ENCODE measurements at places on chromosomes 16 and 17. TPM values are rescaled to one million over a fixed set of nuclear protein-coding genes. Genes with fewer than 3 reads are reported as not detected.

DNA sequence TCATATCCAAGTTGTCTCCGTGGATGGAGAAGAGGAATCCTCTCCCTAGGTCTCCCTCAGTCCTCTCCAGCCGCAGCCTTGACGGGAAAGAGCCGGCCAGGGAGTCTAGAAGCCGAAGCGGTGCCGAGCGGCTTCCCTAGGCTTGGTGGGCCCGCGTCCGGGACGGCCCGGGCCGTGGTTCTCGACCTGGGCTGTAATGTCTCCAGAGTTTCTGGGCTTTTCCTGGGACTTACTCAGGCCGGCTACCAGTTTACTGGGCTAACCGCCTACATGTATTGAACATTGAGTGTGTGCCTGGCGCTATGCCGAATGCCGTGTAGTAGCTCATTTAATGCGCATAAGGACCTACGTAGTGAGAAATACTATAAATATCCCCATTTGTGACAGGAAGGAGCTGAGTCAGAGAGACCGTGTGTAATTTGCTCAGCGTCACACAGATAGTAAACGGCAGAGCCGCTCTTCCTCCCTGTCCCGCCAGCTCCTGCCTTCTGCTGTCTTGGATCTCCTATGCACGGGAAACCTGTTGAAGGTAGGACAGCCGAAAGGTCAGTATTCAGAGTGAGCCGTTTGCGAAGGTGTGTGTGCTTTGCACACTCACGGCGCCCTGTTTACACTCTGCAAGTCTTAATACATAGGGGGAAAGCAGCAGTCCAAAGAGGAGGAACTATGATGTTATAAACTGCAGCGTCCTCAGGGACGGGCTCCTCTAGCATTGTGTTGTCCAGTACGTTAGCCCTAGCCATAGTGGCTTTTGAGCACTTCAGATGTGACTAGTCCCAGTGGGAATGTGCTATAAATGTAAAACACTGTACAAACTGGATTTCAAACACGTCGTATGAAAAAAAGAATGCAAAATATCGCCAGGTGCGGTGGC, 723 bp upstream of the SPAG5 start:
- DNase-seq: peak; percentile 68

DNA sequence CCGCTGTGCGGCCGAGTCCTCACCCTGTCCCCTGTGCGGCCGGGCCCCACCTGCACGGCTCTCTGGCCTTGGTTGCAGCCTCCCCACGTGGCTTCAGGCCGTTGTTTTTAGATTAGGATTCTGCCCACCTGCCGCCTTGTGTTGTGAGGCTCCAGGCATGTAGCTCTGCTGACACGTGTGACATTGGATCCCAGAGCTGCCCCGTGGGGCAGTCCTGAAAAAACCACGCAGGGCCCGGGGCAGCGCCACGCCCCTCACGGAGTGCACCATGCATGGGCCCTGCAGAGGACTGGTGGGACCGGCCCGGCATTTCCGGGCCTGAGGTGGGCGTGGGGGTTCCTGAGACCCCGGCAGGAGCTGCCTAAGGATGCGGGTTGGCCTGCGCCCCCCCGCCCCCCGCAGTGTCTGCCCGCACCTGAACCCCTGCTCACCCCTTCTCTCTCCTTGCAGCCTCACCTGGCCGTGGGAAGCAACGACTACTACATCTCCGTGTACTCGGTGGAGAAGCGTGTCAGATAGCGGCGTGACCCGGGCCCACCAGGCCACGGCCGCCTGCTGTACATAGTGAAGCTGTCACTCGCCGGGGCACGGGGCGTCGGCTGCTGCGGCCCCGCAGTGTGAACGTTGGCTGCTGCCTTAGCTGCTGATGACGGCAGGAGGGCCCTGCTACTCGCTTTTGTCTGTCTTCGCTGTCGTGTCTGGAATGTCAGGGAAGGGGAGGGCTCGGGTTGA, 27.7 kb upstream of the CHMP6 start:
- peak; percentile 65 for DNase-seq

DNA sequence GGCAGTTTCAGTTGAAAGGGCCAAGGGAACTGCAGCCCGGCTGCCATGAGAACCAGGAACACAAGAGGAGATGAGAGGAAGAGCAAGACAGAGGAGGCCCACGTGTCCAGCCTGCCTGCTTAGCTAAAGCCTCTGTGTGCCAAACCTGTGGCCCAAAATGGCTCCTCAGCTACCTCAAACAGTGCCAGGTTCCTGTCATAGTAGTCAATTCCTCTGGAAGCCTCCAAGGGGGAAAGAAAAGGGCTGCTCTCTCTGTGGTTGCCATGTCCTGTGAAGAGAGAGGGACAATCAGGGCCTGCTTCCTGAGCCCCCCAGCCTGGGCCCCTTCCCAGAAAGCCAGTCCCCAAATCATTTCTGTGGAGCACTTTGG, 5.2 kb downstream of the SLC12A4 start:
- DNase-seq: no peak

DNA sequence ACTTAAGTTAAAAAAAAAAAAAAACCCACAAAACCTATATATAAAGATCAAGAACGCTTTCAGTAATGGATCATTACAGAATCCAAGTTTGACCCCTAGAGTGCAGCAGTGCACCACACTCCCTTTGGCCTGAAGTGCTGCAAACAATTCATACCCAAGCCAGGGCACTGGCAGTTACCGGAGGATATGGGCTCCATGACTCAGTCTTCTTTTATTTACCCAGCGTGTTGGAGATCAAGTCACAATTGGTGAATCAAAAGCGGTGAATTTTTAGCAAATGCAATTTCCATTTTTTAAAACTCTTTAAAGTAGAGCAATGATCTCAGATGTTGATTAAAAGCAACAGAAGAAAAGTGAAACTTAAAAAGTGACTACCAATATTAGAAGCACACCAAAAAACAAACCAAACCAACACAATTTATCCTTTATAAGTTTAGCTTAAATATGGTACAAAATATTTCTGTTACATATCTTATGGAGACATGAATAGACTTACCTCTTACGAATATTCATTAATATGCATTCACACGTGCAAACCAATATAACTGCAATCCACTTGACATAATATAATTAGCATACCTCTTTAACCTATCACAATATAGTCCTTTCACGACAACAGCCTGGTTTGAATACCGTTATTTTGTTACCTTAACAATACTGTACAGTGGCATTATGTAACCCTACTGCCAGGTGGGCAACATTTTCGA, 46.3 kb downstream of the ZNF652 start:
- peak; percentile 87 for DNase-seq

GRCh38 chr16:85975451-85975981, 76.6 kb downstream of the IRF8 start:
- no peak for DNase-seq

GRCh38 chr16:52680993-52681392, 134.1 kb upstream of the TOX3 start:
- DNase-seq: no peak

GRCh38 chr17:81097943-81098308, 63.0 kb downstream of the BAIAP2 start:
- peak; percentile 54 for DNase-seq

- no peak for DNase-seq
Observed at GRCh38 chr17:2797226-2797625, 988 bp downstream of the RAP1GAP2 start.

DNA sequence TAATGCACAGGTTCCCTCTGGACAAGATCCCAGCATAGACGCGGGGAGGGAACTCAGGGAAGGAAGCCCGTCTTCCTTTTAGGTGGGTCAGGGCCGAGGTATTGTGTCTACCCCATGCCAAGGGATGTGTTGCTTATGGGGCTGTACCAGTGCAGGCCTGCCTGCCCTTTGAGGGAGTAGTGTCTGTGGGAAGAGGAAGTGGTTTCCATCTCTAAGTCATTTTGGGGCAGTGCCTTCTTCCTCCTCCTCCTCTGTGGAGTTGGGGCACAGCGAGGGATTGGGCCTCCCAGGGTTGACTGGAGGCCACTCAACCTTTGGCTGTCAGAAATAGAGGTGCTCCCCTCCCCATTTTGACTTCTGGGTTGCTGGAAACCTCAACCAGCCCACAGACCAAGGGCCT, 26.5 kb downstream of the GJD3 start:
- DNase-seq: no peak

GRCh38 chr16:30740364-30741251, 7.6 kb upstream of the PHKG2 start:
- DNase-seq: peak; percentile 91

- DNase-seq: peak; percentile 18
Observed at GRCh38 chr16:56013962-56014552, 138.9 kb upstream of the CES5A start.

DNA sequence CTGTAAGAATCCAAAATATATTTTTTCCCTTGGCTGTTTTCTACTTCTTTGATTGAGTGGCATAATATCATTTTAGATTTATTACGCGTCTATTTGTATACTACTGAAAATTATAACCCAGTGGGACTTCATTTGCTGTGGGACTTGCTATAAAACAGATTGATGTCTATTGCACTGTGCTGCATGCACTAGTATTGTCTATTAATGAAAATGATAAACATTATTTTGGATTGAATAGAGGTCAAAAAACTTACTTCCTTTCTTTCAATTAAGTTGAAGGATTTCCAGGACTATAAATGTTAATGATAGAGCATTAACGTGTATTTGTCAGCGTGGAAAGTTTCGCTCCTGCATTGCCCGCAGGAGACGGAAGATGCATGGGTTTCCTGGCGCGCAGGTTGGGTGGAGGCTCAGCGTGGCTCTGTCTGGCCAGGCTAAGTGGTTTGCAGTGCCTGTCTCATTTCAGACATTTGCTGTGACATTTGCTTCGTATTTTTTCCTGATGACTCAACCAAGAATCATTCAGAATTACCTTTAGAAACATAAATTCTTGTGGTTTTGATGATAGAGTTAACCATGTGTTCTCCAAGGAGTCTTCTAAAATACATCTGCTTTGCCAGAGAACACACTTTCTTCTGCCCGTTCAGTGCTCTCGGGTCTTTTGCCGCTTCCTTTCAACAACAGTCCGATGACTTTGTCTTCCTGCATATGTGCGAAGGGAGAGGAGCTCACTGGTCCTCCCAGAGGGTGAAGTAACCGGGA, 216.7 kb downstream of the RPTOR start:
- DNase-seq: peak; percentile 28

DNA sequence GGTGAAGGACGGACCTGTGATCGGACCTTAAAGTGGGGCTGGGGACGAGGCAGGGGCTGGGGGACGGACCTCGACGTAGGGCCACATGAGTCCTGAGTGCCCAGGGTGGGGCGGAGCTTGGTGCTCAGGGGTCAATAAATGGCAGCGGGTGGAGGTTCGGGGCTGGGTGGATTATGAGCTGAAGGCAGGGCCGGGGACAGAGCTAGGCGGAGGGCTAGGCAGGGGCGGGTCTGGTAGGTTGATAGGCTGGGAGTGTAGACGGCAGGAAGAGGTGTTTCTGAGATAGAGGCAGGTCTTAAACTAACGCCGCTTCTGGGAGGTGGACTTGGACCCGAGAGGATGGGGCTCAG, 733 bp downstream of the CHRNB1 start:
- DNase-seq: no peak

- no peak for DNase-seq
Observed at GRCh38 chr17:49596613-49597244, 21.1 kb downstream of the NXPH3 start.

DNA sequence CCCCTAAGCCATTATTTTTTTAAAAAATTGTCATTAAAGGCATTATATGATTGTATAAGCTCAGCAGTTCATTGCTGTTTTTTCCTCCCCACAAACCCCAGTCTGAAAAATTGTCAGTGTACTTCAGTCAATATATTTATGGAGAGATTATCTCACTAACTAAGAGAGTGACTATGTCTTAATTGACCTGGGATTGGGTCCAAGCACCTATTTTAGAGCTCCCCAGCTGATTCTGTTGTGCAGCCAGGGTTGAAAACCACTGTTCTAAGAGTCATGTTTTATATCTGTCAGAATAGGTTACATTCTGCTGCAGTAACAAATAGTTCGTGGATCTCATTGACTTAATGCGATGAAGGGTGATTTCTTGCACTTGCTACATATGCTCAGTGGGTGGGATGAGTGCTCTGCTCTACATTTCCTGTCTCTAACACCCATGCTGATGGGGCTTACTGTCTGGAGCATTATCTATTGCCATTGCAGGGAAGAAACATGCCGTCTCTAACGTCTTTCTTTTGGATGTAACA, 171.2 kb upstream of the MPHOSPH6 start:
- DNase-seq: no peak

- DNase-seq: no peak
Observed at GRCh38 chr17:79836972-79837887, 2.0 kb downstream of the CBX4 start.

DNA sequence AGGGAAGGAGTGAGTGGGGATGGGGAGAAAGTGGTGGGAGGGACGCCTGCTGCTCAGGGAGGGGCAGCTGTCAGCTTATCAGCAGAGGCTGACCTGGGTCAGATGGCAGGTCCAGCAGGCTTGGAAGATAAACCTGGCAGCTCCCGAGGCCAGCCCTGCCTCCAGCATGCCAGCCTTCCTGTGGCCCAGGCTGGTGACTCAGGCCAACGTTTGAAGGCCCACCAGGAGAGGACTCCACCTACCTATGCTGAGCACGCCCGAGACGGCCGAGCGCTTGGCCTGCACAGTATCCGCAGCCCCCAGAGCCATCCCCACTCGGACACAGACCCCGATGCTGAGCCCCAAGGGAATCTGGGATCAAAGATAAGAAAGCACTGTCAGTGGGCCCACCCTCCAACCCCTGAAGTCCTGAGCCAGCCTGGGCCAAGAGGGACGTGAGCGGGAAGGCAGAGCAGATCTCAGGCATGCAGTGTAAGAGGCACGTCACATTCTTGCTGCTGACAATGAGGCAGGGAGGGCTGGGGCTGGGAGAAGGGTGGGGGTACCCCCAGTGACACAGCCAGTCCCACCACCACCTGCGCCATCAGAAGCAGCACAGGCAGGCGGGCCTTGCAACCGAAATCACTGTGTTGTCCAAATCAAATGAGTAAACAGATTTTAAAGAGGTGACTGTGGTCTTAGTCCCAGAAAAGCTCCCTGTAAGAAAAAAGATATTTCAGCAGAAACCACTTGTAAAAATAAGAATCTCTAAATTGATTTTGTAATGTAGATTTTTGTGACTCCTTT, 12.4 kb downstream of the SLC47A2 start:
- DNase-seq: no peak

The TIGD7 gene
- 8.4 TPM for total RNA-seq

The USP43 gene
- not detected for total RNA-seq

The C16orf89 gene
- total RNA-seq: 0.94 TPM

The MOSMO gene
- 13.4 TPM for total RNA-seq

The SLC7A5 gene
- total RNA-seq: 47.1 TPM

The IST1 gene
- total RNA-seq: 246 TPM

The PRDM7 gene
- not detected for total RNA-seq

The PIK3R5 gene
- not detected for total RNA-seq

The TAX1BP3 gene
- total RNA-seq: 122 TPM

Data from myocyte (in vitro differentiated cells).